Epithelial cell of proximal tubule (primary cell): ENCODE measurements at places on chromosomes 16 and 17. TPM values are rescaled to one million over a fixed set of nuclear protein-coding genes. Genes with fewer than 3 reads are reported as not detected.

Gene PRRT2
- 0.35 TPM in 1 of 2 replicates, not detected in the other for total RNA-seq

Gene GNAO1
- total RNA-seq, result 1.1 TPM in 1 of 2 replicates, not detected in the other

Gene IL21R
- 0.29 TPM in 1 of 2 replicates, not detected in the other for total RNA-seq

Gene DNASE1L2
- total RNA-seq, result 0.07 and 0.52 TPM in 2 replicates

Gene LAT
- total RNA-seq, result 2.0 and 2.1 TPM in 2 replicates

Gene RPH3AL
- total RNA-seq, result 15.9 and 40.8 TPM in 2 replicates

Gene TEKT1
- total RNA-seq, result not detected in 2 replicates

Gene HBM
- not detected in 2 replicates for total RNA-seq

Gene EVPLL
- not detected in 2 replicates for total RNA-seq

Gene ADAM11
- total RNA-seq, result 0.06 and 0.36 TPM in 2 replicates

Gene ZG16B
- total RNA-seq, result 0.06 and 2.1 TPM in 2 replicates

Gene DRC7
- not detected in 2 replicates for total RNA-seq

Gene ABCA5
- 2.7 and 4.5 TPM in 2 replicates for total RNA-seq

Gene SECTM1
- 0.75 and 1.9 TPM in 2 replicates for total RNA-seq

Gene AURKB
- 136 and 165 TPM in 2 replicates for total RNA-seq

Gene MYL11
- not detected in 2 replicates for total RNA-seq

Gene TBX4
- total RNA-seq, result not detected in 2 replicates
